ENCODE measurements at places on chromosomes 3 and 15.

- no peak for DNase-seq
These were observed 1003.1 kb downstream of the ZPLD1 start for GRCh38 chr3:103437883-103438282.

GRCh38 chr3:172061724-172062184 lies 22.4 kb downstream of the FNDC3B start:
- no peak for DNase-seq

DNA sequence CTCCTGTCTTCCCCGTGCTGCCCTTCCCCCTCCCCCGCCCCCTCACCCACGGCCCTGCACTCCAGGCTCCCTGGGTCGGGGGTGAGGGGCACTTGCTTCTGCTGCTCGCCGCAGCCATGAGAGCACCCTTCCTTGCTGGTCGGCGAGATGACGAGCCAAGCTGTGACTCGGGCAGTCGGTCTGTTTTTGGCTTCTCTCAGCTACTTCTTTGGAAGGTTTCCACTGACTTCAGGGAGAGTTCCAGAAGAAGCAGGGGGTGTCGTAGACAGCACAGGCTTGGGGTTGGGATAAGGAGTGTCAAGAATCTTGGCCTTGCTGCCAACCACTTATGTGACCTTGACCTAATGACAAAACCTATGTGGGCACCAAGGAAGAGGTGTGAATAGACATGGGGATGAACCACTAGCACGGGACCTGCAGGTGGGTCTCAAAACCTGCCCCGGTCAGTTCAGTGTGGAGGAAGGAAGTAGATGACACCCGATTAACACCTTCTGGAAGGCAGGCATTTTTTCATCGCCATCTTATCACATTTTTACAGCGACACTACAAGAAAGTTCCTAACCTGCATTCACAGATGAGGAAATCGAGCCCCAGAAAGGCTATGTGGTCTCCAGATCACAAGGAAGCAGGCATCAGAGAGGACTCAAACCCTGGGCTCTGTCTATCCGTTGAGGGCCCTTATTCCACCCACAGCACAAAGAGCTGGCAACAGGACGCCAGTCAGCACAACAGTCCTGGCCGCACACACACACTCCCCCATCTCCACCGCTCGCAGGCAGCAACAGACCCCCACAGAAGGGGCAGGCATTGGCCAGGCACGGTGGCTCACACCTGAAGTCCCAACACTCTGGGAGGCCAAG lies 120.9 kb downstream of the LIPC start:
- DNase-seq = no peak

DNA sequence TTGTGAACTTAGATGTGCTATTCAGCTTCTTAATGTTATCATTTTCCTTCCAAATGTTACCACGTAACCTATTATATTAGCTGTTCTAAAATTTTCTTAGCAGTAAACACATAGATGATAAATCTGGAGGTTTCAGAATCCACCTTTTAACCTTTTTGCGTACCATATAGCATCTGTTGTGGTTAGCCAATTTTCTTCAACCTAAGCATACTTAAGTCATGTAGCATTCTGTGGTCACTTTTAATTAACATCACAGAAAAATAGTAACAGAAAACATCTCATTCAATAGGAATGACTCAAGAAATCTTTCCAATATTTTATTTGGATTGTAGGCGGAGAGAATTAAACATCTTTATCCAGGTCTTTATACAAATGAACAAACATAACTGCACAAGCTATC lies 1465.3 kb upstream of the GBE1 start:
- no peak for DNase-seq

GRCh38 chr3:32292085-32292796 lies 53.8 kb downstream of the CMTM8 start:
- no peak for DNase-seq

- DNase-seq = no peak
These were observed 2.9 kb downstream of the KLHL24 start for GRCh38 chr3:183638101-183638852.

DNA sequence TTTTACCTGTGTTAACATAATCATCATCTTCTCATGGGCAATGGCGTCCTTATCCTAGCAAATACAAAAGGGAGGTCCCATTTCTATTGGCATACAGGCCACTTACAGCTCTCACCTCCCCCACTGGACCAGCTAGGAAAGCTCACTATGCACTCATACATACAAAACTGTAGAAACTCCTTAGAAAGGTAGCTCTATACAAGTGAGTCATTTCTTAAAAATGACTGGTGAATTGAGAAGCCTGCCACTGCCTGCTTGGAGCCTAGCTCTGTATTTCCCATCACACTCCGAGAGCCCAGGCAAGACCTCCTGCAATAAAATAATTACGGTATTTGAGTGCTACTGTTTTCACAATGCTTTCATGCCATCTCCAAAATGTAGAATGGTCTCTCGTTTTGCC lies 321.8 kb downstream of the ULK4 start:
- DNase-seq = no peak

DNA sequence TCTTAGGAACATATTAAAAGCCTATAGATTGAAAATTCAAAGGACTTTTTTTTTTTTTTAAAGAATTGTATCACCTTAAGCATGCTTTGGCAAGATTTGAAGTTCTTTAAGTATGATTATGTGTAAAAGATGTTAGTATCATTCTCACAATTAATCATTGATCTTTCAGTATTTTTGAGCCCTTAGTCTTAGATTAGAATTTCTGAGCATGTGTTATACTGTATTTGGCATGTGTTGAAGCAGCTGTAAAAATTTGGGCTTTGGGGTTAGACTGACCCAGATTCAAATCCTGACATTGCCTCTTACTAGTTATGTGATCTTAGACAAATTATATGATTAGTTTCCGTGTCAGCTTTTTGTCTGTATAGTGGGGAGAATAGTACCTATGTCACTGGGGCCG lies 6.3 kb downstream of the OXSR1 start:
- DNase-seq = no peak

Data from stimulated activated CD8-positive, alpha-beta memory T cell treated with anti-CD3 and anti-CD28 coated beads, Interleukin-15, amount 100 ng/mL, for 24 hours (primary cell).